ENCODE measurements at places on chromosomes 1 and 21.

DNA sequence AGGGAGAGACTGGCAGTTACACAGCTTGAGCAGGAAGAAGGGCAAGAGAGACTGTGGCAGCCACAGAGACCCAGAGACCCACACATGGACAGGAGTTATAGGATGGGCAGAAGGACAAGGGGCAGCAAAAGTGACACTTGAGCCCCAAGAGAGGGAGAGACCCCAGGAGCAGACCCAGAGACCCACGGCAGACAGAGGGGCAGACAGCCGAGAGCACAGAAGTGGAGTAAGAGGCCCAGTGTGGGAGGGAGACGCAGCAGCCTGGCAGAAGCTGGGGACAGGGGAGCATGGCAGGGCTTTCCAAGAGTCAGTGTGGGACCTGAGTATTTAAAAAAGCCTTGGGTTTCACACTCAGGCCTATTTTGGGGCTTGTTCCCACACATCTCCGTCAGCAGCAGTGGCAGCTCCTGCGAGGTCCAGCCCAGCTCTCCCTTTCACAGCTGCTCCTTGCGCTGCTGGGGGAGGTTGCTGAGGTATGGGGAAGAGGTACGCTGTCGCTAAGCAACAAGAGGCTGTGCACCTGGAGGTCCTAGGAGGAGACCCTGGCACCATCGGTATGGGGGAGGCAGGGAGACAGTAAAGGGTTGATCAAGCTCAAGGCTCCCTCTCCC lies 9.0 kb upstream of the MEF2D start:
- DNase-seq = no peak

DNA sequence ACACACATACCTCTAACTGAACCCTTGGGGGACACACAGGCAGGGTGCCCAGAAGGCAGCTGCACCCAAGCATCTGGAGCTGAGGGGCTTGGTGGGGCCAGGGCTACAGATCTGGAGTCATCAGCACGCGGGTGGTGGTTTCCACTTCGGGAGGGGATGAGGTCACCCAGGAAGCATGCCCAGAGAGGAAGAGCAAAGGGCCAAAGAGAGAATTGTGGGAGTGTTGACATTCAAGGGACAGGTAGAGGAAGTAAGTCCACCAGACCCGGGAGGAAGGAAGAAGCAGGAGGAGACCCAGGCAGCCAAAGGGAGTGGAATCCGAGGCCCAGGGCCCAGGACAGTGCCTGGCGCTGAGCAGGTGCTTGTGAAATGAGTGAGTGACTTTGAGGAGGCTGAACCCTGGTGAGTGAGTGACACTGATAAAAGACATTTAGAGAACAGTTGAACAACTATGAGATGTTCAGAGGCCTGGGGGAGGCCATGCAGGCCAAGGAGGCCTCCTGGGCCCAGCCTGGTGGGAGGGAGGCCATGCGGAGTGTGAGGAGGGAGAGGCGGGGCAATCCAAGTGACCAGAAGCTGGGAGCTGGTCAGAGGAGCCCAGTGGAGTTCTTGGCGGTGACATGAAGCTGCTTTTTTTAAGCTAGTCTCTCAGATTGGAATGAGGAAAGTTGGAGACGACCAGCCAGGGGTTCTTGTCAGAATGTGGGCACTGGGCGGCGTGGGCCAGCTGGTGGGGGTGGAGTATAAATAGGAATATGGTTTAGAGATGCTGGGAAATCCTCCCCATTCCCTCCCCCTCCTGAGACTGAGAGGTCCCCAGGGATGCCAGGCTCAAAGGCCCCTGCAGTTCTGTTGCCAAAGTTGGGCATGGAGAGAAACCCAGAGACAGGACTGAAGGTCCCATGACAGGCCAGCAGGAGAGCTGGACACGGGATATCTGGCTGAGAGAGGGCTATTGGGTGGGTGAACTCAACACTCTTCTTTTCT lies 7.9 kb downstream of the CDK18 start:
- DNase-seq = no peak

- no peak for DNase-seq
These were observed 52.5 kb upstream of the HSPA13 start for GRCh38 chr21:14435423-14435822.

GRCh38 chr1:43797891-43798290 lies 90.6 kb downstream of the ST3GAL3 start:
- no peak for DNase-seq

- DNase-seq = no peak
These were observed 7.4 kb downstream of the CFAP410 start for GRCh38 chr21:44331650-44332307.

GRCh38 chr1:213075725-213076124 lies 24.7 kb downstream of the RPS6KC1 start:
- no peak for DNase-seq

DNA sequence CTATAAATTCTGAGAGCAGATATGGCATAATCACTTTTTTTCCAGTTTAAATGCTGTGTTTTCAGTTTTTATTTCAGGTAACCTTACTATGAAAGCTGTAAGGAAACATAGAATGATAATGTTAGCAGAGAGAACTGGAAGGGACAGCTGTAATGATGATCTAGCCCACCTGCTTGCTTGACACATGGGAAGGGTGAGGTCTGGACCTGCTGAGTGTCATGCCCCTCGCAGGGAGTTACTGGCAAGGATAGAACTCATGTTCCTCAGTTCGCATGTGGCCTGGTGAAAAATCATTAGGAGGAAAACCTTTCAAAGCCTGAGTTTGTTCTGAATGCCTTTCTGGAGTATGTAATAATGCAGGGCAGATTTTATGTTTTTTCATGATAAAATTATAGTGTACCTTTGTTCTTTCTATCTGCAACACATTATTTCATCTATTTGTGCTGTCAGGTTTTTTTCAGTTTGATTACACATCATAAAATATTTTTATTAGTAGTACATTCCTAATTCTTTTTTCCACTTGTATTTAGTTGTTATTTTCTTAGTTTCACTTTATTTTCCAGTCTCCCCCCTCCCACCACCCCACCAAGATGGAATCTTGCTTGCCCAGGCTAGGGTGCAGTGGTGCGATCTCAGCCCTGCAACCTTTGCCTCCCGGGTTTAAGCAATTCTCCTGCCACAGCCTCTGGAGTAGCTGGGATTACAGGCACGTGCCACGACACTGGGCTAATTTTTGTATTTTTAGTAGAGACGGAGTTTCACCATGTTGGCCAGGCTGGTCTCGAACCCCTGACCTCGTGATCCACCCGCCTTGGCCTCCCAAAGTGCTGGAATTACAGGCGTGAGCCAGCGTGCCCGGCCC lies 8.0 kb downstream of the DDI2 start:
- DNase-seq = no peak

DNA sequence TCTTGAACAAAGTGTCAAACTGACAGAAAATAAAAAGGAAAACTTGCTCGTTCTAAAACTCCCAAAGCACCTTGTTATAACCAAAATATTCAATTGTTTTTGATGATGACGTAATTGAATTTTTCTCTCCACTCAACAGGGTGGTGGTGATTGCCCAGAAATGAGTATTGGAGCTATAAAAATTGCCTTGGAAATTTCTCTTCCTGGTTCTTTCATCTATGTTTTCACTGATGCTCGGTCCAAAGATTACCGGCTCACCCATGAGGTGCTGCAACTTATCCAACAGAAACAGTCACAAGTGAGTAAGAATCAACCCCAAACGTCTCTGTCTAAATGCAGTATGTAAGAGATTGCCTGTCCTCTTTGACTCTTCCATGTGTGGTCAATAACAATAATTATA lies 130.1 kb downstream of the HMCN1 start:
- DNase-seq = no peak

DNA sequence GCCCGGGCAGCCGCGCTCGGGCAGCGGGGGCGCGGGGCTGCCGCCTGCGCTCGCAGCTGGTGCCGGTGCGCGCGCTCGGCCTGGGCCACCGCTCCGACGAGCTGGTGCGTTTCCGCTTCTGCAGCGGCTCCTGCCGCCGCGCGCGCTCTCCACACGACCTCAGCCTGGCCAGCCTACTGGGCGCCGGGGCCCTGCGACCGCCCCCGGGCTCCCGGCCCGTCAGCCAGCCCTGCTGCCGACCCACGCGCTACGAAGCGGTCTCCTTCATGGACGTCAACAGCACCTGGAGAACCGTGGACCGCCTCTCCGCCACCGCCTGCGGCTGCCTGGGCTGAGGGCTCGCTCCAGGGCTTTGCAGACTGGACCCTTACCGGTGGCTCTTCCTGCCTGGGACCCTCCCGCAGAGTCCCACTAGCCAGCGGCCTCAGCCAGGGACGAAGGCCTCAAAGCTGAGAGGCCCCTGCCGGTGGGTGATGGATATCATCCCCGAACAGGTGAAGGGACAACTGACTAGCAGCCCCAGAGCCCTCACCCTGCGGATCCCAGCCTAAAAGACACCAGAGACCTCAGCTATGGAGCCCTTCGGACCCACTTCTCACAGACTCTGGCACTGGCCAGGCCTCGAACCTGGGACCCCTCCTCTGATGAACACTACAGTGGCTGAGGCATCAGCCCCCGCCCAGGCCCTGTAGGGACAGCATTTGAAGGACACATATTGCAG lies 3.0 kb downstream of the ARTN start:
- DNase-seq = no peak

- no peak for DNase-seq
These were observed 31.8 kb upstream of the CDC14A start for GRCh38 chr1:100320311-100321099.

GRCh38 chr1:31745096-31745945 lies 18.8 kb downstream of the ADGRB2 start:
- no peak for DNase-seq

DNA sequence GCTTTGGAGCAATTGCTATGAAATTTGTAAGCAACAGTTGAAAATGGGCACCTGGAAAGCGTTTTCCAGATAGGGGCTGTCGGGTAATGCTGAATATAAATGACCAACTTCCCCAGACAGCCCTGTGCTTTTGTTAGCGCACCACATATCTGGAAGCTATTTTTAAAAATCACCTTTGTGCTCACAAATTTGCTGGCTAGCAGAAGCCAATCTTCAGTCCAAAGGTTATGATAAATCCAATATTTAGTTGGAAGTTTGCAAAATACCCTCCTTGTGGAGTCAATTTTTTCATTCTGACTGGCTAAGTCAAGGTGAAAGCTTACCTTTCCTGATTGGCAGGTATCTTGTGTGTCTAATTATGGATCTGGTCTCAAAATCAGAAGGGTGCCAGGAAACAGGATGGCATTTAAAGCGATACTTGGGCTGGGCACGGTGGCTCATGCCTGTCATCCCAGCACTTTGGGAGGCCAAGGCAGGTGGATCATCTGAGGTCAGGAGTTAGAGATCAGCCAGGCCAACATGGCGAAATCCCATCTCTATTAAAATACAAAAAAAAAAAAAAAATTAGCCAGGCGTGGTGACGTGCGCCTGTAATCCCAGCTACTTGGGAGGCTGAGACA lies 124.1 kb upstream of the AJAP1 start:
- DNase-seq = no peak

- no peak for DNase-seq
These were observed 22.3 kb upstream of the CD53 start for GRCh38 chr1:110850627-110851026.
